ENCODE measurements at places on chromosomes 16 and 17.
A peak's percentile ranks its signal among the peaks of the same experiment; 100 is the strongest.

GRCh38 chr17:3691617-3692067, 4.3 kb downstream of the P2RX5 start:
- DNase-seq = no peak

DNA sequence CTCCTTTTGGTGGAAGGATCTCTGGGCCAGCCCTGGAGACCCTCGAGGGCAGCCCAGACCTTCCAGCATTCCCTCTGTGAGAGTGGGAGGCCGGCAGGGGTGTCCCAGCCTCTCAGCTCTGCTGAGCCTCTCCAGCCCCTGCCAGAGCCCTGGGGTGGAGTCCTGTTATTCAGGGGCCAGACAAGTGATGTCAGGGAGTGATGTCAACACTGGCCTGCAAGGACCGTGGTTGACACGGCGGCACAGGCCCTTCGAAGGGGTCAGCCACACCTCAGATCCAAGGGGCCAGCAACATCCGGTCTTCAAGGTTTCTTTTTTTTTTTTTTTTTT, 231.2 kb downstream of the KATNIP start:
- DNase-seq = no peak

DNA sequence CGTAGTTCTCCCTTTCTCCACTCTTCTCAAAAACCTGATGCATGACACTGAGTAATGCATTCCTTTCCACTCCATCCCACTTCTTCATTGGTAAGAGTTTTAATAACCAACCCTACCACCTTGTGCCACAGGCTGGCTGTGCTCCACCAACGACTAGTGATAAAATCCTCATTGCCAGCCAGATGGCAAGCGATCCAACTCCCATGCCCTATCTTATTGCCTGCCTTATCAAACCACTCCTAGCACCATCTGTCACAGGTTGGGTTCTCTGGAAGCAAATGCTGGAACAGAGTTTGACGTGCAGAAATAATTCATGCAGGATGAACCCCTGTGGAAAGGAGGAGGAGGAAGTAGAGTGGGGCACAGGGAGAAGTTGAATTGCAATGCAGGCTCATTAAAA, 99.5 kb downstream of the CHD9NB start:
- peak; percentile 11 for DNase-seq

- peak; percentile 71 for DNase-seq
Observed at GRCh38 chr16:24075931-24076716, 180.0 kb upstream of the CACNG3 start.

- DNase-seq = no peak
Observed at GRCh38 chr16:50459496-50460080, 88.6 kb upstream of the NKD1 start.

DNA sequence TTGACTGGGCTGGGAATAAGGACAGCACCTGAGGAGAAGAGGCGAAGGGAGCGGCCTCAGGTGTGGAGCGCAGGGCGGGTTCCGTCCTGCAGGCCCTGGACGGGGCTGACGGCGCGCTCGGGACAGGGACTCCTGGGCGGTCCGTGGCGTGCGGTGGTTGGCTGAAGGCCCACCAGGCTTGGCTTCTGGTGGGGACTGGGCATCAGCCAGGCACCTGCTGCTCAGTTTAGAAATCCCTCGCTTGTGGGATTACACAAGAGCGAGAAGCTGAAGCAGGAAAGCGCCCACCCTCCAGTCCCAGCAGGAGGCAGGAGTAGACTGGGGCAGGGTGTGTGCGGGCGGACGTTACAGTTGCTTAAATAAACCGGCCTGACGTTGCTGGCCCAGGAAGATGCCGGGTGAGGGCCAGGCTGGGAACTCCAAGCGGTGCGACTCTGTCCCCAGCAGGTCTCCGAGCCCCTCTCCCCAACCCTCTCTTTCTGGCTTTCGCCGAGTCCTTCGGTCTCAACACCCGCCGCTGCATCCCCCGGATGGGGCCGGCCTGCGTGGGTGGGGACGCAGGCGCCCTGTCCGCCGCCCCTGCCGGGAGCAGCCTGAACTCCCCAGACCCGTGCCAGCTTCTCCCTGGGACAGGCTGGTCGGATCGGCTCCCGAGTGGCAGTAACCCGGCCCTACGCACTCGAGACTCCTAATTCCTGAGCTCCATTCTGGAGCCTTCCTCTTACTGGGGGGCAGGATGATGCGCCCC, 639 bp downstream of the MIF4GD start:
- DNase-seq = peak; percentile 74

GRCh38 chr16:1674306-1674705, 3.8 kb upstream of the JPT2 start:
- DNase-seq = no peak

- peak; percentile 82 for DNase-seq
Observed at GRCh38 chr16:12646490-12647274, 157.0 kb downstream of the CPPED1 start.

DNA sequence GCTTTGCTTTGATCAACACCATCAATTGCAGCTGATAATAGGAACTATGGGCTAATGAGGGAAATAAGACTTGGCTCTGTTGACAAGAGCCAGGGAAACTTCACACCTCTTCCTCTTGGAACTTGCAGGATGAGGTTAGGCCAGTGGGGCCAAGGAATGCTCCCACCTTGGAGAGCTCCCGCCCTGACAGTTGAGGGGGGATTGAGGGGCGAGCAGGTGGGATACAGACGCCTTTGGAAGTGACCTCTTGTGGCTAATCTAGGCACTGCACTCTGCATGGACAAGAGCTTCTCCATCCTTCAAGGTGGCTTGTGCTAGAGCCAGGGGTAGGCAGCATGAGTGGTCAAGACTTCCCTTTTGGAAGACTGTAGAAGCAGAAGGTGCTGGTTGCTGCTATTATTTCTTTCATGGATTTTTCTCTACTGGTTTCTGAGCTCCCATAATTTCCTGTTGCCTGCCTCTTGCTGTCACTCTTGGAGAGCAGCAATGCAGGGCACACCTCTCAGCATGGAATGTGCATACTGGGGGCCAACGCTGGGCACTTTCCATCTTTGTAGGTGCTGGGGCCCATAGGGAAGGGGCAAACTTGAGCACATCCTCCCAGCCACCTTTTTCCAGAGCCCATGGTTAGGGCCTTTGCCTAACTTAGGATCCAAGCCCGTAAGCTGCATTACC, 2.3 kb upstream of the PHF12 start:
- DNase-seq = peak; percentile 37

DNA sequence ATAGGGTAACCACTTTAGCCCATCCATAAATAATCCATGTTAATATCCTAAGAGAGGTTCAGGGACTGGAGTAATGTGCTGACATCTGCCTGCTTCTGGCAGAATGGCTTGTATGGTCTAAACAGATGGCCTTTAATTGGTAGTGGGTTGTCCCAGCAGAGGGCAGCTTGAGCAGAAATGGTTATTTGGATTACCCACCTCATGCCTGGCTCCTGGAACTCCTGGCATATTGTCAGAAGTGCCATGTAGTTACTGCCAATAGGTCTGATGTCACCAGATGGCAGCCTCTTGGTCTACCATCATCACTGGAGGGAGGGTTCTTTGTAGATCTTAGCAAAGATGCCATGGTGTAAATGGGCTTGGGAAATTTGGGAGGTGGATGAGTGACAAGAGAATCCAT, 157.5 kb upstream of the SOX9 start:
- DNase-seq = no peak

- DNase-seq = no peak
Observed at GRCh38 chr17:79084291-79085153, 9.9 kb downstream of the ENGASE start.

DNA sequence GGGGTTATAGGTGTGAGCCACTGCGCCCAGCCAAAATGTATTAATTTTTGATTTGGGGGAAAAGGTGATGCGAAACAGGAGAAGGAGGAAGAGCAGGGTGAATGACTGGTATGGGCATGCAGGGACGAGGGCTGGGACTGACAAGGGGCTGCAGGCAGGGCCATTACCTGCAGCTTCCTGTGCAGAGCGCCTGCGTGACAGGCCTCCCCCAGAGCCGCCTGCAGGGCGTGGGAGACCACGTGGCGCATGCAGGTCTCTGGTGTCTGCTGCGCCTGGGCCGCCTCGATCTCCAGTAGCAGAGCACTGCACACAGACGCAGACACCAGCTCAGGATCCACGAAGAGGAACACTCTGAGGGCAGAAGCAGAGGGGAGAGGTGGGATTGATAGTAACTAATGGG, 32.4 kb downstream of the PIK3R6 start:
- DNase-seq = no peak

DNA sequence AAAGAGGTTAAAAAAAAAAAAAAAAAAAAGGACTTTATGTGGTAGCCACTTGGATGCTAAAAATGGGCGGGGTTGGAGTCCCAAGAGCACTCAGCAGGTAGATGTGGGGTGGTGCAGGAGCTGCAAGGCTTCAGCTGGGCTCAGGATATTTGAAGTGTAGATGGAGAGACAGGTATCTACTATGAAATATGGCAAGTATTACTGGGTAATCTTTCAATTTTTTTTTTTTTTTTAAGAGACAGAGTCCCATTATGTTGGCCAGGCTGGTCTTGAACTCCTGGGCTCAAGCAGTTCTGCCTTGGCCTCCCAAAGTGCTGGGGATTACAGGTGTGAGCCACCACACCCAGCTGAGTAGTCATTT, 7.6 kb downstream of the TUFM start:
- no peak for DNase-seq

DNA sequence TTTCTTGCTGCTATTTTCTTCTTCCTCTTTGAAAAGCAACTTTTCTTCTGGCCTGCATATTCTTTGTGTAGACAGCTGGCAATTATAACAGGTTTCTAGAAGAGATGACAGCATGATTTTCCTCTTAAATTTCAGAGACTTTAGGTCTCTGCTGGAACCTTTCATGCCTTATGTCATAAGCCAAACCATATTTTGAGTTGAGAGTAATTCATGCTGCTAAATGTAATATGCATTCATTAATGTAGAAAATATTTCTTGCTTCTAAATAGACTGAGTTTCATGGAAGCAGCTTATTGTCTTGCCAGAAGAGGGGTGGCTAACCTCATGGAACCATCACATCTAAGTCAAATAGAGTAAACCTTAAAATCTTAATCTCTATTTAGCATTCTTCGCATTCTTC, 25.9 kb upstream of the ABCA9 start:
- DNase-seq = no peak

- no peak for DNase-seq
Observed at GRCh38 chr16:66204756-66205155, 161.7 kb upstream of the CDH5 start.

DNA sequence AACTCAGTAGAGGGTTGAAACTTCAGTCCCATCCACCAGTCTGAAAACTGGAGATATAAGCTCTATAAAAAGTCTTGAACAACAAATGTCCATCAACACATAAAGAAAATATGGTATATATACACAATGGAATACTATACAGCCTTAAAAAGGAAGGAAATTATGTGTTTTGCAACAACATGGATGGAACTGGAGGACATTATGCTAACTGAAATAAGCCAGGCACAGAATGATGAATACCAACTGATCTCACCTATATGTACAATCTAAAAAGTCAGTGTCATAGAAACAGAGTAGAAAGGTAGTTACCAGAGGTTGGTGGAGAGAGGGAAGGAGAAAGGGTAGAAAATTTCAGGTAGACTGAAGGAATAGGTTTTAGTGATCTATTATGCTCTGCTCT, 438.1 kb downstream of the CA10 start:
- DNase-seq = no peak

GRCh38 chr17:49742166-49742638, 21.7 kb downstream of the FAM117A start:
- no peak for DNase-seq

DNA sequence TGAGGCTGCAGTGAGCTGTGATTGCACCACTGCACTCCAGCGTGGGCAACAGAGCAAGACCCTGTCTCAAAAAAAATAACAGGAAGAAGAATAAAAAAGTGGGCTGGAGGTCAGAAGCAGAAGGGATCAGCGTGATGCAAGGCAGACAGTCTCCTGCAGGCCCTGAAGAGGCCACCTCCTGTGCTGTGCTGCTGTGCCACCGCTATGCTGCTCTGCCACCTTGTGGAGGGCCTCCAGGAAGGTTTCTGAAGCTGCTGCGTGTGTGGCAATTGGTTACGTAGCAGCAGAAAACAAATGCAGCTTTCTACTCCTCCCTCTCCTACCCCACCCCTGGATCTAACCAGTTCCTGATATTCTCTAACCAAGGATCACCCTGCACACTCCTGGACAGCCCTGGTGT, 815.5 kb downstream of the KCNJ18 start:
- no peak for DNase-seq

- no peak for DNase-seq
Observed at GRCh38 chr17:76553178-76553908, 13.5 kb downstream of the PRCD start.

GRCh38 chr16:85613604-85614337, 649 bp downstream of the GSE1 start:
- DNase-seq = peak; percentile 76

DNA sequence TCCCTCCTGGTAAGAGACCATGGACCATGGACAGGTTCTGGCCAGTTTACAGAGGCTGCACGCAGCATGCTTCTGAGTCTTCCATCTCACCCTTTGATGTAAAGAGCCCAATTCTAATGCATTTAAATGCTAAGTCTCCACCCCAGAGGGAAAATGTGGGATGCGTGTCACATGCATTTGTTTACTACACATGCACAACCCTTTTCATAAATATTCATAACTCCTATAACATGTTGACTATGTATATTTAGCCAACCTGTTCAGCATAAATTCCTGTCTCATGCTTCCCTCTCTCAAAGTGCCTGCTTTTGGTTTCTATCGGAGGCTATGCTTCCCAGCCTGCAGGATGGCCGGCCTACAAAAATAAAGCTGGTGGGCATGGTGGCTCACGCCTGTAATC, 260.3 kb downstream of the STX8 start:
- no peak for DNase-seq

- no peak for DNase-seq
Observed at GRCh38 chr16:54750249-54750648, 180.4 kb upstream of the IRX5 start.

- DNase-seq = peak; percentile 70
Observed at GRCh38 chr17:2982854-2983253, 80.6 kb downstream of the OR1D5 start.

- no peak for DNase-seq
Observed at GRCh38 chr16:11980136-11980844, 3.8 kb downstream of the SNX29 start.

GRCh38 chr17:12402963-12403622, 262.6 kb upstream of the MYOCD start:
- DNase-seq = peak; percentile 73

DNA sequence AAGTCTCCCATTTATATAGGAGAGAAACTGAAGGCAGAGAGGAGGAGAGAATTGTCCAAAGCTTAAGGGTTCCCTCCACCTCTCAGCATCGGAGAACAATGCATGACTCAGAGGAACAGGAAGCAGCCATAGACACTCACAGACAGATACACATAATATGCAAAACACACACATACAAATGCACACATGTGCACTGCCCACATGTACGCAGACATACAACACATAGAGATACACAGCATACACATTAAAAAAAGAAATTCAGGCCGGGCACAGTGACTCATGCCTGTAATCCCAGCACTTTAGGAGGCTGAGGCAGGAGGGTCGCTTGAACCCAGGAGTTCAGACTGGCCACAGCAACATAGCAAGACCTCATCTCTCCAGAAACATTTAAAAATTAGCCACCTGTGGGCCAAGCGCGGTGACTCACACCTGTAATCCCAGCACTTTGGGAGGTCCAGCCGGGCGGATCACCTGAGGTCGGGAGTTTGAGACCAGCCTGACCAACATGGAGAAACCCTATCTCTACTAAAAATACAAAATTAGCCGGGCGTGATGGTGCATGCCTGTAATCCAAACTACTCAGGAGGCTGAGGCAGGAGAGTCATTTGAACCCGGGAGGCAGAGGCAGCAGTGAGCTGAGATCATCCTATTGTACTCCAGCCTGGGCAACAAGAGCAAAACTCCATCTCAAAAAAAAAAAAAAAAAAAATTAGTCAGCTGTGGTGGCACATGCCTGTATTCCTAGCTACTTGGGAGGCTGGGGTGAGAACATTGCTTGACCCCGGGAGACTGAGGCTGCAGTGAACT, 11.3 kb downstream of the ERAL1 start:
- peak; percentile 44 for DNase-seq

GRCh38 chr16:9071377-9071776, 20.1 kb upstream of the HAPSTR1 start:
- no peak for DNase-seq
